ENCODE measurements at places on chromosomes 2 and 18.

GRCh38 chr2:203880557-203881125 is 13.1 kb downstream of the CTLA4 start:
- no peak for DNase-seq

GRCh38 chr2:118844261-118845004 is 3.0 kb downstream of the EN1 start:
- no peak for DNase-seq

GRCh38 chr18:26894426-26894825 is 28.9 kb upstream of the AQP4 start:
- DNase-seq, result no peak

DNA sequence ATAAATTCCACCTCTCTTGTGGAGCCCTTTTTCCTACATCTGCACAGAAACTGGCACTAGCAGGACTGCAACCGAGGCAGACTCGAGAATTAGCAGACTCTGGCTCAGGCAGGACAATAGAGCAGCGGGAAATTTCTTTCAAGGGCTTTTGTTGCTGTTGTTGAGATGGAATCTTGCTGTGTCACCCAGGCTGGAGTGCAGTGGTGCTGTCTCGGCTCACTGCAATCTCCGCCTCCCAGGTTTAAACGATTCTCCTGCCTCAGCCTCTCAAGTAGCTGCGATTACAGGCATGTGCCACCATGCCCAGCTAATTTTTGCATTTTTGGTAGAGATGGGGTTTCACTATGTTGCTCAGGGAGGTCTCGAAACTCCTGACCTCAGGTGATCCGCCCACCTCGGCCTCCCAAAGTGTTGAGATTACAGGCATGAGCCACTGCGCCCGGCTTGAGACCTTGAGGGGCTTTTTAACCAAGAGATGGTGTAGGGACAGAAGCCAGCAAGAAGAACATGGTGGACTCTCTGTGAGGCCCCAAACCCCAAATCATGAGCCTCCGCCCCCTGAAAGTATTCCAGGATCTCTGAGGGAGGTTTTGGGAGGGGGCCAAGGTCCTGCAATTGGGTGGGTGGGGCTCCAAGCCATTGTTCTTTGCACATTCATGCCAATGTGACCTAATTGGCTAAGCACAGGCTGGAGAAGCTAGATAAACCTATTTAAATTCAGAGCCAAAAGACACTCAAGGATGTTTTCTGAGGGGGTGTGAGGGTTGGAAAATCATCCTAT is 68.4 kb upstream of the MSH2 start:
- DNase-seq, result peak; percentile 96

DNA sequence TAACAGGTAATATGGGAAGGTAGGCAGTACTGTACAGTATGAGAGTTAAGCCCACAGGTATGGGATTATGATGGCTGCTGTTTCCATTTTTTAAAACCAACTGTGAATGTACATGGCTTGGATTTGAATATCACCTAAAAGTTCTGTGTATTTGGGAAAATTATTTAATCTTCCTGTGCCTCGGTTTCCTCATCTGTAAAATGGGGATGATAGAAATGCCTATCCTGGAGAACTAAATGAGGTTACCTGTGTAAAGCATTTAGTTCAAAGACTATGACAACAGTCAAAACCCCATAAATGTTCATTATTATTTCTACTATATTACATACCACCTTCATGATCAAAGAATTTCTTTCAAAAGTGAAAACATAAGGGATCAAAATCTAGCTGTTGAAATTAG is 3.6 kb downstream of the KLHL41 start:
- DNase-seq, result no peak

All from DMS79 (cell line).